Caco-2 (cell line): ENCODE measurements at places on chromosomes 3 and 15.

GRCh38 chr15:27359586-27359985, 388.6 kb downstream of the GABRG3 start:
- no peaks in the 10 kb centered on the region for H3K27me3 ChIP-seq
- H3K4me1 ChIP-seq = no peaks in the 10 kb centered on the region

- no peak for DNase-seq
- no peak overlapping the region for H3K4me3 ChIP-seq
- no peak overlapping the region for H3K27ac ChIP-seq
- no peaks in the 10 kb centered on the region for H3K36me3 ChIP-seq
- no peaks in the 10 kb centered on the region for H3K27me3 ChIP-seq
Measured at GRCh38 chr15:57133127-57133968, 214.9 kb downstream of the TCF12 start.

DNA sequence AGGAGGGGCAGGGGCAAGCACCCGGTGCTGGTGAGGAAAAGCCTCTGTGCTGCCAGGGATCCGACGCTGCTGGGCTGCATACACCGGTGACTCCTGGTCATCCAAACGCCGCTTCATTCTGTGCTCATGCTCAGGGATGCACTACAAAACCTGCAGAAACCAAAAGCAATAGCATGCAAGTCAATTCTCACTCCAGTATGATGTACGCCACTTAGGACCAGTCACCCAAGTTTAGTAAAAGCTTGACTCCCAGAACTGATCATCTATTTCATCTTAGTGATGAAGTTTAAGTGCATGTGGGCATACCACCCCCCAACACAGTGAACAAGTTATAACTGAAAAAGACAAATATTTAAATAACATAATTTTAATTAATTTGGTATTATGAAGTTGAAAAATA, 21.2 kb downstream of the SIN3A start:
- no peak overlapping the region for H3K4me3 ChIP-seq
- H3K36me3 ChIP-seq = no peaks in the 10 kb centered on the region; the same call in 1 of the 2 replicates
- H3K27me3 ChIP-seq = no peaks in the 10 kb centered on the region
- DNase-seq = no peak
- H3K27ac ChIP-seq = no peak overlapping the region

GRCh38 chr3:69115731-69116130, 6.7 kb downstream of the LMOD3 start:
- H3K36me3 ChIP-seq = no peaks in the 10 kb centered on the region
- H3K27me3 ChIP-seq = no peaks in the 10 kb centered on the region
- no peak for DNase-seq
- H3K4me1 ChIP-seq = peaks cover 8% of the 10 kb centered on the region; the same call in 1 of the 2 replicates
- no peak overlapping the region for H3K4me3 ChIP-seq

DNA sequence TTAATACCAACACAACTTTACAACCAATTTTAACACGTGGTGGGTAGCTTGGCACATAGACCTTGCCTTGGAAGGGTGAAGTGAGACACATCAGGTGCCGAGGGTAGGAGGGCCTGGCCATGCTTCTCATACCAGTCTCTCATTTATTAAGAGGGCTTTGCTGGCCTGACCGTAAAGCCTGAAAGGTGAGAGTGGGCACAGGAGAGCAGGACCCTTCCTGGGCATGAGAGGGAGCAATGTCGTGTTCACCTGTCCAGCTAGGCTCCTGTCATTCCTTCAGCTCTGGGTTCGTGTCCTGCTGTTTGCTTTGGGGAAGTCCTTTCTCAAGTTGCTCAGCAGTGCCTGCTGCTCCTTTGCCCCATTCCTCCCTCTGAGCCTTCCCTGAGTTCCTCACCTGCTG, 294.4 kb downstream of the EPHB1 start:
- DNase-seq = no peak
- no peak overlapping the region for H3K4me3 ChIP-seq
- no peaks in the 10 kb centered on the region for H3K36me3 ChIP-seq

- H3K4me3 ChIP-seq = no peak overlapping the region
- H3K27ac ChIP-seq = no peak overlapping the region
- H3K36me3 ChIP-seq = no peaks in the 10 kb centered on the region
- no peaks in the 10 kb centered on the region for H3K27me3 ChIP-seq
Measured at GRCh38 chr3:151386056-151386455, 1.5 kb upstream of the P2RY12 start.

- no peak overlapping the region for H3K4me3 ChIP-seq
- DNase-seq = peak; percentile 38
- no peaks in the 10 kb centered on the region for H3K27me3 ChIP-seq
Measured at GRCh38 chr3:33954956-33955355, 156.5 kb downstream of the PDCD6IP start.

DNA sequence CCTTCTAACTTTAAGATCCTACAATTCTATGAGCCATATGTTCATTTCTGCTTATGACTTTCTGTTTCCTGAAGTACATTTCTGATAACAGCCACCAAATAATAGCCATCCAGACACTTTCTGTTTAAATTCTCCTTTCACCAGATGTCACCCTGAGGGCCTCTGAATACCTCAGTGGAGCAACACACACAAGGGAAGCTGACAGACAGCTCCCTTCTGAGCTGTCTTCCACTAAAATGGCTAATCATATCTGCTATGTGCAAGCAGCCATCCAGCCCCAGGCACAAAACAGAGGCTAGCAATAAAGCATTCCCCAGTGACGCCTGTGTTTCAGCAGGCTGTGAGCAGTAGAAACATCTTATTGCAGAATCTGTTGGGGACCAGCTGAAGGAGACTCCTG, 666.6 kb upstream of the UBE2E2 start:
- H3K27me3 ChIP-seq = no peaks in the 10 kb centered on the region
- H3K36me3 ChIP-seq = no peaks in the 10 kb centered on the region
- H3K4me3 ChIP-seq = no peak overlapping the region
- H3K4me1 ChIP-seq = no peaks in the 10 kb centered on the region

DNA sequence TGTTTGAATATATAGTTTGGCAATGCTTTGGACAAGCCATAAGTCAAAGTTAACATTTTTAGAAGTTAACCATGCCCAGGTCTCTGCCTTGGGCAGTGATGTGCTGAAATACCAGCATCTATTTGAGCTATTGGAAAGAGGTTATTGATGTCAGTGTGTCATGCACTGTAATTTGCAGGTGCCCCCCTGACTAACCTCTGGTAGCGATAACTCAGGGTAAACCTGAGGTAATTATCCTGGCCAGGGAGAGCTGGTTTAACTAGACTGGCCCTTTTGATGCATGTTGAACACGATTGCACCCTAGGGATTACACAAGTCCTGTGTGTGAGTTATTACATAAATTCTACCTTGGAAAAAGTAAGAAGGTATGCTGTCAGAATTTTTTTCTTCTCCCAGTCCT, 455.8 kb upstream of the WNT5A start:
- no peaks in the 10 kb centered on the region for H3K36me3 ChIP-seq
- no peak overlapping the region for H3K4me3 ChIP-seq
- H3K27me3 ChIP-seq = no peaks in the 10 kb centered on the region

- H3K36me3 ChIP-seq = no peaks in the 10 kb centered on the region
- no peaks in the 10 kb centered on the region; the same call in none of the 2 replicates for H3K27me3 ChIP-seq
- no peak overlapping the region for H3K27ac ChIP-seq
- no peak for DNase-seq
Measured at GRCh38 chr15:86919581-86919980, 839.9 kb downstream of the AGBL1 start.

DNA sequence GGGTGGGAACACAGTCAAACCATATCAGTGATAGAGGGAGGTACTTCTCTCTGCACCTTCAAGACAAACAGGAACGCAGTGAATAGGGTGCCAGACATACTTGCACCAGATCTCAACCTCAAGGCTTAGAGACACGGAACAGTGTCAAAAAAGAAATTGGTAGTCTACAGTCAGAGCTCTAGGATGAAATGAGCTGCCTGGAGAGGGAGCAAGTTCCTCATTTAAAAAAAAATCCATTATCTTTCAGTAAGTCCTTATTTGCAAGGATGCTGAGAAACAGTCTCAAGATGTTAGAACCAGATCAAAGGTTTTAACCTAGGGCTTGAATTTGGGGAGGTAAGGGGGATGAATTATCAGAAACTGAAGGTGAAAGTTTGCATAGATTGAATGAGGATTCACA, 20.2 kb upstream of the LMCD1 start:
- peaks cover 34% of the 10 kb centered on the region for H3K4me1 ChIP-seq
- no peaks in the 10 kb centered on the region for H3K36me3 ChIP-seq
- no peak overlapping the region for H3K27ac ChIP-seq

DNA sequence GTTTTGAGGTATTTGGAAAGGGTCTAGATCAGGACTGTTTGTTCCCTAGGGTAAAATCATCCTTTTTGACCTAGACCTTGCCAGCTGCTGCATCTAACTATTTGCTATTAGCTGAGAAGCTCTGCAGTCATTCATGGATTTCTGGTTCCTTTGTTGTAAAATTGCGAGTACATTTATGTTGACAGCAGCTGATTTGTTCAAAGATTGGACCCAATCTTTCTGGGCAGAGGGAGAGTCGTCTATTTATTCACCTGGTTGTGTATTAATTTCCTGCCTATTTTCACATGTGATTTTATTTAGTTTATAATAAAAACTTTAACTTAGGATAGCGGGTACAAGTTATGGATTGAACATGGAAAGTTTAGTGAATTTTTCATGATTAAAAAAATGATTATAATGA, 236.3 kb downstream of the CNTN4 start:
- H3K4me3 ChIP-seq = no peak overlapping the region
- no peaks in the 10 kb centered on the region for H3K4me1 ChIP-seq
- no peaks in the 10 kb centered on the region for H3K27me3 ChIP-seq
- H3K27ac ChIP-seq = no peak overlapping the region
- no peak for DNase-seq

DNA sequence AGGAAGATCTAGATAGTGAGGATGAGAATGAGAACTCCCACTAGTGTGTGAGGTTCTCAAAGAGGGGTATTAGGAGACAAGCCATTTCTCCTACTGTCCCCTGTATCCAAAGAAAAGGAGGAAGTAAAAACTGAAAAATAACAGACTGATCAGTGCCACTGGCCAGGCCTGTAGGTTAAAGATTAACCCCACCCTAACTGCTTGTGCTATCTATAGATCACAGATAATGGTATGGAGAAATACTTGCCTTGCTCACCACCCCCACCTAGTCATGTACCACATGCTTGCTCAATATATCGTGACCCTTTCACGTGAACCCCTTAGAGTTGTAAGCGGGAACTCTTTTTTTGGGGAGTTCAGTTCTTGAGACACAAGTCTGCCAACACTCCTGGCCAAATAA, 519.7 kb upstream of the FRG2C start:
- peaks cover 13% of the 10 kb centered on the region for H3K4me1 ChIP-seq
- H3K4me3 ChIP-seq = no peak overlapping the region
- peak; percentile 42 for DNase-seq
- H3K36me3 ChIP-seq = no peaks in the 10 kb centered on the region
- H3K27me3 ChIP-seq = no peaks in the 10 kb centered on the region

GRCh38 chr15:53875139-53875538, 103.1 kb upstream of the UNC13C start:
- H3K27me3 ChIP-seq = no peaks in the 10 kb centered on the region
- H3K36me3 ChIP-seq = no peaks in the 10 kb centered on the region
- H3K27ac ChIP-seq = no peak overlapping the region
- DNase-seq = no peak

DNA sequence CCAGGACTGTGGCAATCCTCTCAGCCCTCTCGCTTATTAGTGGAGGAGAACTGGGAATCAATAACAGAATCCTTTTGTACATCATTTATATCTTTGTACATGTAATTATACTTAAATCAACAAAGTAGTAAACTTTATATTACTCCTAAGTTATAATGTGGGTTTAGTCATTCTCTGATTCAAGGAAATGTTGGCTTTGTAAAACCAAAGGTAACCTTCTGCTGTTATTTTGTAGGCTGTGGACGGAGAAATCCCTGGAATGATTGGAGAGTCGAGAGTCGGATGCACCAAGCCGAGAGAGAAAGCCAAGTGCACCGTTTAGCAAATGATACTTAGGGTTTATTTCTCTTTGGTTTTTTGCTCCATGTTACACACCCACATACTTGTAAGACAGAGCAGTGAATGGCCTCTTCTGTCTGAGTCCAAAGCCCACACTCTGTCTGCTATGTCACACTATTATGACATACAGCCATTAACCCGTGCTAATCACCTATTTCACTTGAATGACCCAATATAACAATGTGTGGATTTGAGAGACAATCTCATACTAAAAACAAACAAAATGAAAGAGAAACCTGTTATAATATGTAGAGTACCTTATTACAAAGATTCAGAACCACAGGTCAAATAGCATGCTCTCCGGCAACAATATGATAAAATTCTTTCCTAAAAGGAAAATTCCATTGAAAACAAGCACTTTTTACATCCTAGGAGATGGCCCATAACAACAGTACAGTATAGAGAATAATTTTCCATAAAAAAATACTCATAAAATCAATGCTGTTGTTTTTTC, 72.2 kb downstream of the MECOM start:
- H3K4me3 ChIP-seq = no peak overlapping the region
- no peaks in the 10 kb centered on the region for H3K36me3 ChIP-seq
- H3K27ac ChIP-seq = no peak overlapping the region
- H3K4me1 ChIP-seq = no peaks in the 10 kb centered on the region
- DNase-seq = no peak

DNA sequence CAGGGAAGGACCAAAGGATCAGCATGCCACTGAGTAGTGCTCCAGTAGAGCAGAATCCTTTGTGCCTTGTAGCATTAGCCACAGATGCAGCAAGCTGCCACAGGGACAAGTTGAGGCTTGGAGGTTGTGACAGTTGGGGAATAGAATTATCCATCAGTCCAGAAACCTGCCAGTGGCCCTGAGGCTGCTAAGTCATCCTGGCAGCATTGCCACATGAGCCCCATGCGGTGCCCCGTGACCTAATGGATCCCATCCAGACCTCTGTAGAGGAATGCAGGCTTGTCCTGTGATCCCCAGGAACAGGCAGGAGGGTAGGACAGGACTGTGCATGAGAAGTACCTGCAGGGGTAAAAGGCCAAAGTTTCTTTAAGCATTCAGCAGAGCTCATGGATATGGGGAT, 51.7 kb downstream of the BOC start:
- H3K4me3 ChIP-seq = no peak overlapping the region
- DNase-seq = no peak
- H3K27me3 ChIP-seq = no peaks in the 10 kb centered on the region; the same call in 1 of the 2 replicates
- no peaks in the 10 kb centered on the region for H3K4me1 ChIP-seq
- H3K36me3 ChIP-seq = no peaks in the 10 kb centered on the region

DNA sequence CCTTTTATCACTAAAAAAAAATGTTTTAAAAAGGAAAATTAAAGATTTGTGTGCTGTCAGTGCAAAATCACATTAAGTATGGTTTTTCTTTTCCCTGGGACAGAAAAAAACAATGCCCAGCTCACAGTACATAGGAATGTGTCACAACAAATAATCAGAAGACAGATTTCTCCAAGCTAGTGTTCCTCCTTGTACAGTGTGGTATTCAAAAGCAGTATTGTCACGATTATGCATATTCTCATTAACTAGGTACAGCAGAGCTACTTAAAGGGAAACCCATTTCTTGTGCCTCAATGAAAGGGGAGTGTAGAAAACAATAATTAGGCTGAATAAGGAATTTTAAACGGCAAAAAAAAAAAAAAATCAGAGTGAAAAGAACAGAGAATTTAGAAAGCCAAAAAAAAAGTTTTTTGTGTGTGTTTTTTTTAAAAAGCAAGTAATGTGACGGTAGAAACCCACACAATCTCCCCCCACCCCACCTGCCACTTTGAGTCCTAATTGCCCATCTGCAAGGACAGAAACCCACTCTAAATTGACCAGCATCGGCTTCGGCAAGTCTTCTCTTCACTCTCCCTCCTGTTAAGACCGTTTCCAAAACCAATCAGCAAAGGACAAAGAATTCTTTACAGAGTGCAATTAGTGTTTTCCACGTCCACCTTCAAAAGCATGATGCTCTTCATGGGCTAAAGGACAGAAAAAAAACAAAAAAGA, 41.0 kb downstream of the EIF4E3 start:
- no peak overlapping the region for H3K4me3 ChIP-seq
- no peak overlapping the region for H3K27ac ChIP-seq
- H3K36me3 ChIP-seq = no peaks in the 10 kb centered on the region
- no peak for DNase-seq
